ENCODE measurements at places on chromosomes 6 and 20.
A peak's percentile ranks its signal among the peaks of the same experiment; 100 is the strongest.

- DNase-seq, result no peak
Measured at GRCh38 chr6:169287675-169288074, 34.0 kb upstream of the THBS2 start.

GRCh38 chr20:47638851-47639250 lies 137.2 kb downstream of the NCOA3 start:
- no peak for DNase-seq

GRCh38 chr6:21523652-21524051 lies 69.9 kb upstream of the SOX4 start:
- no peak for DNase-seq

- DNase-seq, result no peak
Measured at GRCh38 chr6:83976037-83976755, 57.4 kb upstream of the MRAP2 start.

GRCh38 chr6:68633972-68634725 lies 933 bp upstream of the ADGRB3 start:
- no peak for DNase-seq

- DNase-seq, result no peak
Measured at GRCh38 chr6:155599160-155599559, 143.5 kb upstream of the NOX3 start.

DNA sequence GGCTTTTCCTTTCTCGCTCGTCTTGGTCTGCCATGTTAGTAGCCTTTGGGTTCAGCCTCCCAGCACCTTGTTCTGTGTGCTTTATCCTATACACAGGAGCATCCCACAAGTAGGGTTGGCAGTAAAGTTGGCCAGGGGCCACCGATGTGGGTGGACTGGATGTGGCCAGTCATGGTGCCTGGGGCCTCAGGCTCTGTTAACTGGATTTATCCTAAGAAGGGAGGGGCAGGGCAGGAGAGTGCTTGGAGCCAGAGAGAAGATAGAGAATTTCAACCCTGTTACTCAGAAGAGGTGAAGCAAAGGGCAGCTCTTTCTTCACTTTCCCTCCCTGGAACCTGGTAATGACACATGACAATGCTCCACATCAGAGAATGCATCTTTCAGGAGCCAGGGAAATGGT lies 14.1 kb upstream of the SIRPB2 start:
- no peak for DNase-seq

DNA sequence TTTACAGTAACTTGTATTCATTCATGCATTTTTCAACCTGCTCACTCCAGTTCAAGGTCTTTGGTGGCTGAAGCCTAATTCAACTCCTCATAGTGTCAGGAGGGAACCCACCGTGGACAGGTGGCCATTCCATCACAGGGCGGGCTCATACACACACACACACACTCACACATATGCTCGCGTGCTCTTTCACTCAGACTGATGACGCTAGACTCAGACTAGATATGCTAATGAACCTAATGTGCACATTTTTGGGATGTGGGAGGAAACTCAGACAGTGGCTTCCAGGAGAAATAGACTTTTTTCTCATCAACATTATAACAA lies 56.7 kb downstream of the TRIM27 start:
- no peak for DNase-seq

- no peak for DNase-seq
Measured at GRCh38 chr6:152571089-152571488, 66.1 kb downstream of the SYNE1 start.

DNA sequence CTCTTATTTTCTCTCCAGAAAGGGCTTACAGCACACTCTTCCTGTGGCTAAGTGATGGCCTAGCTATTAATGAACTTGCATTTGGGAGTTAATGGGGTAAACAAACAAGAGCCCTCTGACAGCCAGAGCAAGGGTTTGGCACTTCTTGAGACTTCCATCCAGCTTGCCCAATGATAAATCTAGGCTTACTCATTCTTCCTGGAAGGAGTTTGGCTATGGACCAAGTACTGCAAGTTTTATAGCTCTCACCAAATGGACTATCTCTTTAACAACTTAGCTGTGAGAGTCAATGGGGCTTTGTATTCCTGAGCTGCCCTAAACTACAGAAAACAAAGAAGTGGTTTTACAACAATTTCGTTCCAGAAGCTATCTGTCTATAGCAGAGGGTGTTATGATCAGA lies 16.7 kb upstream of the PI3 start:
- DNase-seq, result no peak

DNA sequence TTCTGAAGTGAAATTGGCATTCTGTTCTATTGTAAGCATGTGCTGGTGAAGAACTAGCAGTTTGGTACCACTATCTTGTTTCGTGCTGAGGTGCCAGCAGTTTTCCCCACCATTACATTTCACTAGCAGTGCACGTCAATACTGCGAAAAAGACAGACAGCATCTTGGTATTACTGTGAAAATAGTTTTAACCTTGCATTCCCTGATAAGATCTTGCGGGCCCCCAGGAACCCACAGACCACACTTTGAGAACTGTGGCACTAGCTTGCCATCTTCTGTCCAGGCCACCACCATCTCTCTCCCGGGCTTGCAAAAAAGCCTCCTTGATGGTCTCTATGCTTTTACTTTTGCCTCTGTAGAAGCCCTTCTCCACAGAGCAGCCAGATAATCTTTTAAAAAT lies 185.7 kb downstream of the BACH2 start:
- DNase-seq, result no peak

GRCh38 chr6:41318261-41318653 lies 17.2 kb upstream of the NCR2 start:
- no peak for DNase-seq

GRCh38 chr6:43120944-43121913 lies 45.1 kb downstream of the PTK7 start:
- no peak for DNase-seq

DNA sequence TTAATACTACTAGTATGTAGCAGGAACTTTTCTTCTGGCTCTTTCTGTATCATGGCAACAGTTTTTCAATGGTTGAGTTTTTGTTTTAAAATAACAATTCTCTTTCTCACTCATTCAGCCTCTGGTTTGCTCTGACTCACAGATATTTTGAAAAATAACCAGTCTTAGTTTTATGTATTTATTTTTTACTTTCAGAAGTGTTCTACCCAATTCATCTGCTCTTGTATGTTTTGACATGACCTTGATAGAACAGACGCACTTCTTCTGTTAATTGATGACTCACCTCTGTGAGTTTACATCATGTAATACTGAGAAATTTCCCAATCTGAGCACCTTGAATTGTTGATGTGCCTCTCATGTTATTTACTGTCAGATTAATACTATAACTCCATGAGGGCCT lies 178.9 kb downstream of the SASH1 start:
- no peak for DNase-seq

GRCh38 chr6:70725817-70726415 lies 58.2 kb downstream of the SMAP1 start:
- peak; percentile 22 for DNase-seq

DNA sequence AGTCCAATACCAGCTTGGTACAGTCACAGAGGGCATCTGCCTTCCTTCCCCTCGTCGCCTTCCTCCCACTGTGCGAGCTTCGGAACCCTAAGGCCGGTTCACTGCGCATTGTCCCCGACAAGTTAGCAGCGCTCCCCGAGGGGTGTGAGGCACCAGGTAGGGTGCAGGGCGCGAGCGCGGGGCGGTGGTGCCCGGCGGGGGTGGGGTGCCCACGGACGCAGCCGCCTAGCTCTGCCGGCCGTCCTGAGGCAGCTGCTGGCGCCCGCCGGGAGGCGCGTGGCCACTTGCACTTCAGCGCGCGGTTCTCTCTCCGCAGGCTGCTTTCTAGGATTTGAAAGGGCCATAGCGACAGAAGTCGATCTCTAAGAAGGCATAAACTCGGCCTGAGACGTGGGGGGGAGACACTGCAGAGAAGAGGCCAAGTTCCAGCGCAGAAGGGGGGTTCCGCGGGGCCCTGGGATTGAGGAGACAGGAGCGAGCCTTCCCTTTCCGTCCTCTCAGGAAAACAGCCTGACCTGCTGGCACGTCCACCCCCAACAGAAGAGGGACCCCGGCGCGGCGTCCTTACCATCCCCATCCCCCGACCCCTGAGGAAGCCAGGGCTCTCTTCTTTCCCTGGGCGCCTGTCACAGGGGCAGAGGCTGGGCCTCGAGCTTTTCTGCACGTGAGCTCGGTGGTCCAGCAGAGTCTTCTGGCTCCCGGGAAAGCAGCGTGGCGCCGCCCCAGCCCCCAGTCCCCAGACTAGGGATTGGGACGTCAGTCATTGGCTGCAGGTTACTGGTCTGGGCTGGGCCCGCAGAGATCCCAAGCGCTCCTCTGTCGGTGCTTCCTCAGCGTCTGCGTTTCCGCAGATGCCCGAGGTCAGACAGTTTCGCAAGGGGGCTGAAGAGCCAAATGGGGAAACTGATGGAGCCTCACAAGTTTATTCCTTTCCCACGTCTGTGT lies 15.6 kb upstream of the PRDM13 start:
- DNase-seq, result peak; percentile 38

- no peak for DNase-seq
Measured at GRCh38 chr6:44730771-44731391, 343.4 kb downstream of the CDC5L start.

DNA sequence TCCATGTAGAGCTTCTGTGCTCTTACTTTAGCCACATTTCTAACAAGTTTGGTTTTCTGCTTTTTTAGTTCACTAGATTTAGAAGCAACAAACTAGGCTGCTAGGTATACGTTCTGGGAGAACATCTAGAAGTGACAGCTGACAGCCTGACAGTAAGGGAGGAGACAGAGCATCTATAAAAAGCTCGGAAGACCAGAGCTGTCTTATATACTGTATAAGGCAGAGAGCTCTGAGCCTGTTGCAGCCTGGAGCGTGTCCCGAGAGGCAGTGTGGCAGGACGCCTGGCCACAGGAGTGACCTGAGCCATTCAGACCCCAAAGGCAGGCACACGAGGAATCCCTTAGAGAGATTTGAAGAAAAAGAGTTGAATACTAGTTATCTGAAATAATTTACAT lies 24.6 kb downstream of the PPP1R14C start:
- no peak for DNase-seq

- DNase-seq, result no peak
Measured at GRCh38 chr6:113960795-113961194, 10.2 kb downstream of the HDAC2 start.

DNA sequence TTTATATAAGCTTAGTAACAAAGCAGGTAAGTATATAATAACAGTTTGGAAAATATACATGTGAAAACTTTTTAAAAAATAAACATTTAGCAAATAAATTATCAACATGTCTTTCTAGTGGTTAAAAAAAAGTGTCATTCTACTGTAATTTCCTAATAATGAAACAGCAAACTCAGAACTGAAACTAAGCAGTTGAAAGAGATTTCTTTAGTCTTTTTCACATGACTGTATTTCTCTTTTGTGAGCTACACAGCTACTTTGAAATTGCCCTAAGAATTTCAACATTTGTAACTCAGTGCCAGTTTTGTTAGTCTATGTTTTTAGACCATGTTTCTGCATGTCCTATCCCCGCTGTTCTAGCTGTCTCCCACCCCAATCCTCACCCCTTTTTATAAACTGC lies 28.4 kb upstream of the SDHAF4 start:
- peak; percentile 70 for DNase-seq

GRCh38 chr20:33531047-33531877 lies 41.4 kb downstream of the CBFA2T2 start:
- no peak for DNase-seq

GRCh38 chr6:48525849-48526248 lies 414.9 kb upstream of the PTCHD4 start:
- DNase-seq, result no peak

- DNase-seq, result peak; percentile 69
Measured at GRCh38 chr6:169722362-169723199, 1.7 kb downstream of the PHF10 start.
